ENCODE measurements at places on chromosomes 11 and 22.

DNA sequence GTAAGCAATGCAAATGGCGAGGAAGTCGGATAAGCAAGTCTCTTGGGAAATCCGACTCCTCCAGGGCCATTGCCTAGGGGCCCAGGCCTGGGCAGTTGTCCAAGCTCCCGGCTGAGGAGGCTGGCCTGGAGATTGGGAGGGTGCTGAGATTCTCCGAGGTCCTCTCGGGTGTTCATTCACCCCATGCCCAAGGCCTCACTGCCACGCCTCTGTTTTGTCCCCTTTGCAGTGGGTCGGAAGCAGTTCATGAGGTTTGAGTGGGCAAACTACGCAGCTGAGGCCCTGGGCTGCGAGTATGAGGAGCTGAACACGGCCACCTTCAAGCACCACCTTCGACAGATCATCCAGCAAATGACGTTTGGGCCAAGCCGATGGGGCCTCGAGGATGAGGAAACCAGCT is 81.3 kb downstream of the MYO18B start:
- no peak for DNase-seq

DNA sequence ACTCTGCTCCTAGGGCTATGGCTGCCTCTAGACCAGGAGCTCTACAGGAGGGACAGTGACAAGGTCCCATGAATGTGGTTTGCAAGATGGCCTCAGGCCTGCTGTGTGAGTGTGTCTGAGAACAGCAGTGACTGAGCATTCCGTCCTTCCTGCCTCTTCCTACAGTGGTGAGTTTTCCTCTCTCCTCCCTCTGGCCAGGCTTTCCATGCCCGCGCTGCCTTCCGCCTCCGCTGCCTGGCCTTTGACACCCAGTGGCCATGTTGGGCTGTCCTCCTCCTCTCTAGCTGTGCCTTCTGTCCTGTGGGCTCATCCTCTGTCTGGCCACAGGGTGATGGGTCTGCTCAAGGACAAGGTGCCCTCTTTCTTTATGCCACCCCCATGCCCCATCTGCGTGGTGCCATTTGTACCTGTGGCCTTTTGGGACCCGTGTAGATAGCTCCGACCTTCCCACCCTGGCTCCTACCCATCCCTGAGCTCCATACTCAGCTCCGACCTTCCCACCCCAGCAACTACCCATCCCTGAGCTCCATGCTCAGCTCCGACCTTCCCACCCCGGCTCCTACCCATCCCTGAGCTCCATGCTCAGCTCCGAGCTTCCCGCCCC is 970.4 kb downstream of the BRD1 start:
- no peak for DNase-seq

DNA sequence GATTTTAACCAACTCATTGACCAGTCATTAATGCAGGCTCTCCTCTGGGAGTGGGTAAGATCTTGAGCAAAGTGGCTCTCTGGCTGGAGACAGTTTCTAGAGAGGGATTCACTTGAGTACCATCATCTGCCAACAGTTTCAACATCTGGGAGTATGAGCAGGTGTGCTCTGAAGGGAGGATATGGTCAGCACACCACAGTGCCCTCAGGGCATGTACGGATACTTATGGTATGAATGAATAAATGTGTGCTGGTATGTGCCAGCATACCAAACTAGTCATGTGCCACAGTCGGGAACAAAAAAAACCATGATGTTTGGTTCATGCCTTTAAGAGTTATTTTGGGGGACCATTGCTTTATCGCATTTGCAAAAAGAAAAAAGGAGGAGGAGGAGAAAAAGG is 1197.5 kb upstream of the TENM4 start:
- no peak for DNase-seq

- DNase-seq, result peak; percentile 42
These were observed 77.4 kb upstream of the WNT7B start for GRCh38 chr22:46054091-46055073.

DNA sequence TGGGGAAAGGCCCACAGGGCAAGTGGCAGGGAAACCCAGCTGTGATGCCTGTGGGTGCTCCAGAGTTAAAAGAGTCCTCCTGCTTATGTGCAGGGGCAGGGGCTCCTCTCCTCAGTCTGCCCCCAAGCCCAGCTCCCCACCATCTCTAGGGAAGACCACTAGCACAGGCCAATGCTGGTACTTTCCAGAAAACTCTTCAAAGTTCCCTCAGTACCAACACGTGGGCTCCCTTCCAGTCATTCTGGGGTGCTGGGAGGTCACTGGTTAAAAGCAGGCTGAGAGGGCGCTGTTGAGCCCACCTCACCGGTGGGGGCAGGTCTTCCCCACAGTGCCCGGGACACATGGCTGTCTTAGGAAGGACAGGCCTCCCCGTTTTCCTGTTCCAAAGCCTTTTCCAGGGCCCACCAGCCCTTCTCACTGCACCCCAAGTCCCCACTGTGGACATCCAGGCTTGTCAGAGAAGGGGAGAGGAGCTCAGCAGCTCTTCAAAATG is 154.6 kb downstream of the TRIM29 start:
- DNase-seq, result no peak

GRCh38 chr11:45347348-45348082 is 61.4 kb upstream of the SYT13 start:
- DNase-seq, result no peak

GRCh38 chr22:50677493-50678217 is 5.0 kb downstream of the SHANK3 start:
- no peak for DNase-seq

DNA sequence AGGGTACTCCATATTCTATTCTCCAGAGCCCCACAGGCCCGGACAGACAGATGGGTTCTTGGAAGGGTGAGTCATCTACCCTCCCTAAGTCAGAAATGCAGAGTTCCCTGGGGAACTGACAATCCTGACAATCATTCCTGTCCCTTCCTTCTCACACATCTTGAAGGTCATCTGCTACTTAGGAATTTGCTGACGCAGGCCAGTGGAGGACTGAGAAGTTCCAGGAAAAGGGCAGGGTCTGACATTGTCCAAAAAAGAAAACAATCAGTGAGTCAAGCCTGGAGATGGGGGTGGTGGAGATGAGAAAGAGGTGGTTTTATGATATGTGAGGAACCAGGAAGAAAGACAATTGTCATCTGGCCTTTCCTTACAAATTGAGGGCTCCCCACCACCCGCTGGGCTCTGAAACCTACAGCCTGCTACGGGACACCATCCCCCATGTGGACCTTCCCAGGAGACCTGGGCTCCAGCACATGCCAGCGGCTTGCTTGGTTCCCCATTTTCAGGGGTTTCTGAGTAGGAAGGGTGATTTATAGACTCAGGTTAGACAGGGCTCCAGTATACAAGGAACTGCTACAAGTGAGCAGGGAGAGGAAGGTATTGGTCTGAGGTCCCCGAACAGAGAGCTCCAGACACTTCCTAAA is 12.9 kb downstream of the CD59 start:
- no peak for DNase-seq

GRCh38 chr11:79352349-79352703 is 88.5 kb downstream of the TENM4 start:
- no peak for DNase-seq

DNA sequence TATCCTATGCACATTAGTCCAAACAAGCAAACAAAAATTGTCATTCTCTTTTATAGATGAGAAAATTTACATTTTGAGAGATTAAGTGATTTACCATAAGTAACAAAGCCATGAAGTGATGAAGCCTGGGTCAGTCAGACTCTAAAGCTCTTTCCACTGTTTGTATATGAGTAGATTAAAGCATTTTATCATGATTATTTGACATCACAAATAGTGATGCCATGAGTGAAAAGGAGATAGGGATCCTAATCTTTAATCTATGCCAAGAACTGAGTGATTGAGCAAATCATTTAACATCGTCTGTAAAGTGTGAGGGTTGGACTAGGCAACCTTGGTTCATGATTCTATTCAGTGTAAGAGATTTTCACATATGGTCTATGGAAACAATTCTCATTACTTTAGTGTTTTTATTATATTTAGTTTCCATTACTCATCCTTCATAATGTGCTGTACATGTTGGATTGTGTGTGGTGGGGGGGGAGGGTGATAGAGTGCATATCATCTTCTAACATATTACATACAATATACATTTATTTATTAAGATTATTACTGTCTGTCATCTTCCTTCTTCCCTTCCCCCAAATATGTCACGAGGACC is 50.7 kb downstream of the ARHGEF12 start:
- DNase-seq, result no peak

GRCh38 chr11:92753161-92753560 is 216.3 kb upstream of the MTNR1B start:
- no peak for DNase-seq

DNA sequence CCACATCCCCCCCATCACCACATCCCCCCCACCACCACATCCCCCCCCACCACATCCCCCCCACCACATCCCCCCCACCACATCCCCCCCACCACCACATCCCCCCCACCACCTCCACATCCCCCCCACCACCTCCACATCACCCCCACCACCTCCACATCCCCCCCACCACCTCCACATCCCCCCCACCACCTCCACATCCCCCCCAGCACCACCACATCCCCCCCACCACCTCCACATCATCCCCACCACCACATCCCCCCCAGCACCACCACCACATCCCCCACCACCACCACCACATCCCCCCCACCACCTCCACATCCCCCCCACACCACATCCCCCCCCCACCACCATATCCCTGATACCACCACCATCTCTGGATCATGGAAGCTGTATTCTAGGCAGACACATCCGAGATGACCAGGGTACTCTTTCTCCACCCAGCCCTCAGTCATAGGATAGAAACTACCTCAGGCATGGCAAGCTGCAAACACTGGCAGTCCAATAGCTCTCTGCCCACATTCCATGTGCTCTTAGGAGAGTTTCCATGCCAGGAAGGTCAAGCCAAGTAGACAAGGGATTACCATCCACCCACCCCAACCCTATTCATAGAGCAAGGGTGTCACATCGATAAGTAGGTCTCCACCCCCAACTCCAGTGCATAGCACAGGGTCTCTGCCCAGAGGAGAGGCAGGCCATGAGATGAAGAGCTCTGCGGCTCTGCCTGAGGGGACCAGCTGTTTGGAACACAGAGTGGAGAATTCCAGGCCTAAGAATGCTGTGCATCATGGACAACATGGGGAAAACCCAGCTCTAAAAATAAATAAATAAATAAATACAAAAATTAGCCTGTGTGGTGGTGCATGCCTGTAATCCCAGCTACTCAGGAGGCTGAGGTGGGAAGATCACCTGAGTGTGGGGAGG is 33.0 kb upstream of the TEAD1 start:
- no peak for DNase-seq

DNA sequence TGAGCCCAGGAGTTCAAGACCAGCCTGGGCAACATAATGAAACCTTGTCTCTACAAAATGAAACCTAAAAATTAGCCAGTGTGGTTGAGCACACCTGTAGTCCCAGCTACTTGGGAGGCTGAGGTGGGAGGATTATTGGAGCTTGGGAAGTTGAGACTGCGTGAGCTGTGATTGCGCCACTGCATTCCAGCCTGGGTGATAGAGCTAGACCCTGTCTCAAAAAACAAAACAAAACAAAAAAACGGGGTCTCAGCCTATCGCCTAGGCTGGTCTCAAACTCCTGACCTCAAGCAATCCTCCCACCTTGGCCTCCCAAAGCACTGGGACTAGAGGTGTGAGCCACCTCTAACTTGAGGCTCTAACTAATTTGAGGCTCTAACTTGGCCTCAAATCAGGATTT is 13.6 kb downstream of the PPIL2 start:
- DNase-seq, result no peak

GRCh38 chr22:40325315-40325714 is 21.0 kb upstream of the ADSL start:
- DNase-seq, result peak; percentile 81

- DNase-seq, result no peak
These were observed 16.2 kb downstream of the MADD start for GRCh38 chr11:47285969-47286770.

DNA sequence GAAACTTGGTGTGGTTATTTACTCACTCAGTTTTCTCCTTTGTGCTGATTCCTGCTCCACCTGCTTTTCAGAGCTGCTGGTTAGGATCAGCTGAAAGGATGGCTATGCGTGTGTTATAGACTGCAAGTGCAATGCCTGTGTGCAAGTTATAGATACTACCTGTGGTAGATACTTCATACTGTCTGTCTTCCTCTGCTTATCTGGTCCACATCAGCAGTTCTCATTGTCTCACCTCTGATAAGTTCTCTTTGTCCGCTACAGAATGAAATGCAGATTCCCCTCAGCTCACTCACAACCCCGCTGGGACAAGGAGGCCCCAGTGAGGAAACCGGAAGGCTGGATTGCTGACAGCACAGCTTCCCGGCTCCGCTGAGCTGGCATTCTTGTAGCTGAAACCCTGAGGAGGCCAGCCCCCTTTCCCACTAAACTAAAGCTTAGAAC is 37.5 kb upstream of the LYVE1 start:
- DNase-seq, result no peak

- DNase-seq, result peak; percentile 75
These were observed 2.7 kb upstream of the RHOD start for GRCh38 chr11:67053896-67054329.

DNA sequence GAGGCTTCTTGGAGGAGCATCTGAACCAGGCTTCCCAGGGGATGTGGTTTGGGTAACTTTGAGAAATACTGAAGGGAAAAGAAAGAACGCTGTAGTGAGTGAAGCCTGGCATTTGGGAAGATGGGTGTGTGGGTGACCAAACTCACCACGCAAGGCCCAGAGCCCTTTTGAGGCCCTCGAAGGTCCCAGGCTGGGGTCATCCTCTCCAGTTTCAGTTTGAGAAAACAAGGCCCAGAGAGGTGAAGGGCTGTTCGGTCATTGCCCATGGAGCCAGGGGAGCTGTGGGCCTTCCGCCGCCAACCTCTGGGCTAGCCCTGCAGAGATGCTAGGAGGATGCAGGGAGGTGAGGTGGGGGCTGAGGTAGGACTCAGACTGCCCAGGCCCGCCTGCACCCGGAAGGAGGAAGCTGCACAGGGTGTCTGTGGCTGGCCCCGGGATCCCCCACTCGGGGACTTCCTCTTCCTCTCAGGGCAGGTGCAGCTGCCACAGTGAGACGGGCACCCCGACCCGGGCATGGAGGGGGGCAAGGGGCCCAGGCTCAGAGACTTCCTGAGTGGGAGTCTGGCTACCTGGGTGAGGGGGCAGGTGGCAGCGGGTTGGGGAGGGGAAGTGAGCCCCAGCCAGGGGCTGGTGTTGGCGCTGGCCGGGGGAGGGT is at the start of gene CCDC88B:
TSS of gene CCDC88B (plus strand) at position 451 of the 655 bp plus-strand sequence. CDS start at position 514, 63 bp downstream.
- peak; percentile 95 for DNase-seq

- no peak for DNase-seq
These were observed 18.5 kb downstream of the CABP7 start for GRCh38 chr22:29738118-29738815.

DNA sequence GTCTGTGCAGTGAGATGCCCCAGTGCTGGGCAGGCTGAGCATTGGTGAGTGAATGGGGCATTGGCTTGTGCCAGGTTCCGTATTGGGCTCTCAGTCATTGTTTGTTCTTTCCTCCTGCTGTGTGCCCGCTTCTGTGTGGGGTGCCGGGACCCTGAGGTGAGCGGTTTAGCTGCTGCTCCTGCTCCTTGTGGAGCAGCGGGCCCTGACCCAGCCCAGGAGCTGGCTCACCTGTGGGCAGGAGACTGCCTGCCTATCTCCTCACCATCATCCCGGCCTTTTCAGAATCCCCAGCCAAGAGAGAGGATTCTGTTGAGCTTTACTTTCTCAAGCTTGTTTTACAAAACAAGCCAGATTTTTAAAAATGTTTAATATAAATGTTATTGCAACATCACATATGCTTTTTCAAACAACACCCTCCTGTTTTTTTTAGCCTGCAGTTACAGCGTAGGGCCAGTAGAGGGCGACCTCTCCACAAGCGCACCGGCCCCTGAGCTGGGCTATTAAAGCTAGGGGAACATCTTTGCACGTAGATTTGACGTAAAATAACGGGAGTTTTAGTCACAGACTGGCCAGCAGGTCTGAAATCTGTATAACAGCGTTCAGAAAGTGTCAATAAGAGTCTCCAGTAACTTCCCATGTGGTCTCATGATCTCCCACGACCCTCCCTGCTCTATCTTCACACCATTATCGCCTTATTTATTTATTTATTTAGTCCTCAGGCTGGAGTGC is 25.1 kb upstream of the RELT start:
- DNase-seq, result peak; percentile 73

GRCh38 chr22:30265823-30266444 is 717 bp downstream of the OSM start:
- DNase-seq, result peak; percentile 92

Measured in activated naive CD4-positive, alpha-beta T cell treated with anti-CD3 and anti-CD28 coated beads for 36 hours (primary cell).